ENCODE measurements at places on chromosomes 13 and 19. TPM values are rescaled to one million over a fixed set of nuclear protein-coding genes. Genes with fewer than 3 reads are reported as not detected.

The PRR22 gene
- total RNA-seq: 7.1 TPM

The PCDH9 gene
- 0.11 TPM for total RNA-seq

The OSCAR gene
- total RNA-seq: 0.23 TPM

The CGB5 gene
- 0.49 TPM for total RNA-seq

The CD70 gene
- total RNA-seq: not detected

The SLC44A2 gene
- 119 TPM for total RNA-seq

The CLIP3 gene
- 1.7 TPM for total RNA-seq

All from Caco-2 (cell line).